ENCODE measurements at places on chromosomes 1 and 21.

DNA sequence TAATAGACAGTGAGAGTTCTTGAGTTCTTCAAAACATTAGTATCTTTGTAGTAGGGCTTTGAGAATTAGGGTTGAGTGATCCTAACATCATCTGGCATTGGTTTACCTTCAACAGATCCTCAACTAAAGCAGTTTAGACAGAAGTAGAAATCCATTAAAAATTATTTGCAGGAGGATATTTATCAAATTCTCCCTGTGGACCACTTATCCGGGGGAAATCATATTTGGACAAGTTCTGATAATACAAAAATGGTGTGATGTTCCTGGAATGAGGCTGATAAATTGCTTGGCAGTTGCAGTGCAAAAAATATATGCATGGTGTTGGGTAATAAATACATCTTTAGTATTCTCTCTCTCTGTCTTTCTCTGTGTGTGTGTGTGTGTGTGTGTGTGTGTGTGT is 115.1 kb upstream of the CHODL start:
- no peak for DNase-seq

DNA sequence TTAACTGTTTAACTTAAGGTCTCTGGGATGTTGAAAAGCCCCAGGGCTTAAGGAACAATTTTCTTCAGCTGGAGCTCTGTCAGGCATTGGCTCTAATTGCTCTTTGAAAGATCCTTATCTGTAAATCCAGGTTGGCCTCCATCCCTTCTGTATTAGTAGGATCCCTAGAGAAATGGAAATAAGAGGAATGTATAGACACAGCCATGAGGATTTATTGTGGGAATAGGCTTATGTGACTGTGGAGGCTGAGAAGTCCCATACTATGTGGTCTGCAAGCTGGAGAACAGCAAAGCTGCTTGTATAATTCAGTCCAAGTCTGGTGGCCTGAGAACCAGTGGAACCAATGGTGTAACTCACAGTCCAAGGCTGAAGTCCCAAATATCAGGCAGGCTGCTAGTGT is 47.6 kb upstream of the VAV3 start:
- no peak for DNase-seq

GRCh38 chr1:229693129-229693900 is 67.3 kb downstream of the URB2 start:
- DNase-seq = no peak

DNA sequence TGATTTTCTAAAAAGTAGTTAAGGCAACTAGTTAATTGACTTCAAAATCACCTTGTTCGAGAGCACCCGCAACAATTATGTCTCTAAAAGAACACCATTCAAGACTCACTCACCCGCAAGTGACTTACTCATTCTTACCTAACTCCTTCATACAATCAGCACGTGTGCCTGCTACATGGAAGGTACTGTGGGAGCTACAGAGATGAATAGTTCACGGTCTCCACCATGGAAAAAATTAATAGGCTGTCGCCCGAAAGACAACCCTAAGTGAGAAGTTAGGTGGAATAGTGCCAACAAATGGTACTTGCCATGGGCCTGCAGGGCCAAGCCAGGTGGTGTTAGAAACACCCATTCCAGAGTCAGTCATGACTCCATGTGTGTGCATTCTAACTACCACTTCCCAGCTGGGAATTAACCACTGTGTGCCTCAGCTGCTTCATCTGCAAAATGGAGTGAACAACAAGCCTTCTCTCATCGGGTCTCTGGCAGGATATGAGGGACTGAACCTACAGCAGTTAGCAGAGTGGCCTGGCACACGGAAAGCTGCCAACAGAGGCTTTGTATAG is 7.1 kb downstream of the SSBP3 start:
- DNase-seq = no peak

DNA sequence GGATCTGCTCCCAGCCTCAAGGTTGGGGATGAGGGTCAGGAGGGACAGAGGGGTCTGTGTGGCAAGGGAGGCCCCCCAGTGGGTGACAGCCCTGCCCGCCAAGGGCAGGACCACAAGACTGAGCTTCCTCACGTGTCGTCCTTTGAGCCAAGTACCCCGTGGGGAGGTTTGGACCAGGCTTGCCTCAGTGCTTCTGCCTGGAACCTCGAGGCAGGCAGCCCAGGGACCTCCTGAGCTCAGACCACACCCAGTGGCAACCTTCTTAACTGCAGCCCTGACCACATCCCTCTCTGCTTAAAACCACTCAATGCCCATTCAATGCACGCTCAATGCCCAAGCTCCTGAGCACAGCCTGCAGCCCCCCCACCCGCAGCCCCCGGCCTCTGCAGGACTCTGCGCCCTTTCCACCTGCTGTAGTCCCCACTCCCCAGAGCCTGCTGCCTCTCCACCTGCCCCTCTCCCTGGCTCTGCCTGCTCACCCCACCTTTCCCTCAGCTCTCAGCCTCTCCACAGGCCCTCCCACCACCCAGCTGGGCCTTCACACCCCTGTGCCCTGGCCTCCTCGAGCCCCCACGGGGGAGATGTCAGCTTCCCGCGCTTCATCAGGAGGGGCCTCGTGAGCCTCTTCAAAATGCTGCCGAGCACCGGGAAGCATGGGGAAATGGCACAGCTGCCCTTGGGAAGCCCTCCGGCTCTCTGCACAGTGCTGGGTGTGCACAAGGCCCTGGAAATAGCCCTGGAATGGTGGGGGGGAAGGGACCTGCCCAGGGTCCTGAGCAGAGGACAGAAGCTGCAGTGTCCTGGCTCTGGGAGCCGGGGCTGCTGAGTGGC is 129.3 kb upstream of the VAMP3 start:
- no peak for DNase-seq

DNA sequence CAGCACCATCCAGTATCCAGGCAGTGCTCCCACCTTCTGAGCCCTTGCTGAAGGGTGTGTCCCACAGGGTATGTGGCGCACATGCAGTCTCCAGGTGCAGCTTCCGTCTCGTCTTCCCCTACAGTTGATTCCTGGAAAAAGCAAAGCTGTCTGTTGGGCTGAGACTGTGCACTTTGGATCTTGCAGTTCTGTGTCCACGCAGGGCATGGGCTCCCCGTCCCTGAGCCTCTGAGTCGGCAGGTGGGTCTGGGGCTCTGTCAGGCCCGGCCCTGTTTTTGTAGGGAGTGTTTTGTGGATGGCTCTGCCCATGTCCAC is 32.8 kb downstream of the SNAP47 start:
- no peak for DNase-seq

DNA sequence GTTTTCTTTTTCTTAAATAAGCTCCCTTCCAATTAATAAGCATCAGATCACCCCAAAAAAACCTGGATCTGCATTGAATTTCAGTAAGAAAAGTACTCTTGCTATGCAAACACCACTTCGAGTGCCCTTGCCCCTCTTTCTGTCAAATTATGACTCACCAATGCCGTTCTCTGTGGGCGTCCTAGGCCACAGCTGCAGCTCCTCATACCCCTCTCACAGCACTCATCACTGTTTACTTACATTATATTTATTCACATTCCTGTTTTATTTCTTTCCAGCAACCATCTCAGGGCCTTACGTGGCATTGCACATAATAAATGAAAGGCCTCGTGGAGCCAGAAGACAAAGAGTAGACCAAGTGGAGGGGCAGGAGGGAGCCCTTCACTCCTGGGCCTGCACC is 99.1 kb upstream of the CTTNBP2NL start:
- DNase-seq = no peak

- DNase-seq = no peak
These were observed 72.7 kb downstream of the UBE4B start for GRCh38 chr1:10105484-10105883.

DNA sequence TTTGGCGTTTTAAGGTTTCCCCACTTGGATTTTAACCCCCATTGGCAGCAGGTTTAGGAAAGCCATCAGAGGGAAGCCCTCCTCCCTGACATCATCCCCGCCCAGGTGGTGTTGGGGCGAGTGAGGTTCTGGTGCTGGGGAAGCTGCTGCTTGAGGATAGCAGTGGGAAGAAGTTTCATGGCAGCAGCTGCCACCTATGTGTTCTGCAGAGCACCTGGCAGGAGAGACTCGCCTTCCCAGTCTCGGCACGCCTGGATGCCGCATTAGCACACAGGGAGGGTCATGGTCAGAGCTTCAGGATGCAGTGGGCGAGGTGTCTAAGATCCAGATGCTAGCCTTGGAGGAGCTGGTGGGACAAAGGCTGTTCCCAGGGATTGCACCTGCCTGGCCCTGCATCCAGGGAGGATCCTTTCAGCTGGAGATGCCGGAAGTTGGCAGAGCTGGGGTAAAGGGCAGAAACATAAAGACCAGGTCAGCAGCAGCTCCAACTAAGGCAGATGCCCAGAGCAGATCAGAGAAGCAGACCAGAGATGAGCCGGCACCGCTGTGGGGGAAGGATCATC is 33.9 kb downstream of the ABCG1 start:
- DNase-seq = no peak

- DNase-seq = no peak
These were observed 21.9 kb downstream of the TLCD4 start for GRCh38 chr1:95139039-95139438.

DNA sequence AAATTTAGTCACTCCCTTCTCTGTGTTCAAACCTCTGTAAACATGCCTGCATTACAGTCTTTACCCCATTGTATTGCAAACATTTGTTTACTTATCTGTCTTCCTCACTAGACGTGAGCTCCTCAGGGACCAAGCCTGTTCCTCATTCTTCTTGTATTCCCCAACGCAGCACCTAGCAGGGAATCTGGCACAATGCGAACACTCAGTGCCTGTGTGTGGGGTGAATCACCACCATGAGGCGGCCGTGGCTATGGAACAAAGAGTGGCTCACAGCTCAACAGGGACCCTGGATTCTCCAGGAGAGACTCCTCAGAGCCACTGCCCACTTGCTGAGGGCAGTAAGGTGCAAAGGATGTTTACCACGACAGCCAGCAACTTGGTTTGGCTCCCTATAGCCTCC is 95.9 kb downstream of the DDX20 start:
- DNase-seq = no peak

DNA sequence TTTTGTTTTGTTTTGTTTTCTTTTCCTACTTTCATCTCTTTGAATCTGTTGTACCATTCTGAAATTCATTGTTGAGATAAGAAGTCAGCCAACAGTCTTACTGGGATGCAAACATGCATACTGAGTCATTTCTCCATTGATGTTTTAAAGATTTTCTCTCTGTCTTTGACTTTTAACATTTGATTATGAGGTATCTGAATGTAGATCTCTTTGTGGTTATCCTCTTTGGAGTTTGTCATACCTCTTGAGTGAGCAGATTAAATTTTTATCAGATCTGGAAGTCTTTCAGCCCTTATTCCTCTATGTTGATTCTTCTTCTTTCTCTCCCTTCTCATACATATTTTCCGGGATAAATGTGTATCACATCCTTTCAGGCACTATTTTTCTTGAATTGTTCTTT is 406.9 kb upstream of the NCAM2 start:
- DNase-seq = no peak

DNA sequence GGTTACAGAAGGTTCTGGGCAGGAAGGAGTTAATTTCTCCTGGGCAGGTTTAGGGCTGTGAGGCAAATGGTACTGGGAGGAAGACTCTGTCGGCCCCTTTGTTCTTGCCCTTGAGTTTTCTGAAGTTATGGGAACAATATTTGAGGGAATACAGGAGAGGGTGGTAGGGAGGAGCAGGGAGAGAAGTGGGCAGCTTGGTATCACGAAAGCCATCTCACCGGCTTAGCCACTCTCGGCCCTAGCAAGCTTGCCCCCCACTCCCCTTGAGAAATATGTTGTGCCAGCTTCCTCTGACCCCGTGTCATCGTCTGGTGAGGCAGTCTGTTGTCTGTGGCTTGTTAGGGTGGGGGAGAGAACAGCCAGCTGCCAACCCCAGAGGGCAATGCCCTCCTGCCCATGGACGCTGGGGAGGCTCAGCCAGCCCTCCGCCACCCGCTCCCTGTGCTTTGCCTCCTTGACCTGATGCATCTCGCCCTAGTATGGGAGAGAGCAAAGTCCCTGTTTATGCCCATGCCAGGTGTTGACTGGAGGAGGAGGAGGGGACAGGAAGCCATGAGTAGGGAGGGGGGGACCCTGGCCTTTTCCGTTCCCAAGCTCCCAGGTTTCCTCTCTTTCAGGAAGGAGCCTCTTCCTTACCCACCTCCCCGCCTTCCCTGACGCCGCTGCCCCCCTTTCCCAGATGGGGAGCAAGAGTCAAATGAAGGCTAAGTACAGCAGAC is 1.2 kb downstream of the EFNA1 start:
- no peak for DNase-seq

DNA sequence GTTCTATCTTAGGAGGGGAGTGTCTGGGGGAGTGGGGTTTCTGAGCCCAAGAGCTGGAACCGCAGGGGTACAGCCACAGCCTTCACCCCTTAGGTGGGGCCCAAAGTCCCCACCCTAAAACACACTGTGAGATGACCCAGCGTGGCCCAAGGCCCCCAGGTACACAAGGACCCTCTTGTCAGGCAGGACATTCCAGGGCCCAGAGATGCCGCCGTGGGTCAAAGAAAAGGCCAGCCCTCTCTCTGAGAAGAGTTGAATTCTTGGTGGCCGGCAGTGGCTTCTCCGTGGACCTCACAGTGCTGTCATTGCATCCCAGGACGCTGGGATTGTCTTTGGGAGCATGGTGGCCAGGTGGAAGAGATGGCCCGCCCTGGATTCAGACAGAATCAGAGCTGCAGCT is 176.3 kb upstream of the C1orf174 start:
- DNase-seq = peak; percentile 66

GRCh38 chr1:201447903-201448871 is 20.8 kb downstream of the PHLDA3 start:
- peak; percentile 81 for DNase-seq

GRCh38 chr21:42063571-42064521 is 7.3 kb upstream of the UMODL1 start:
- no peak for DNase-seq

GRCh38 chr1:11645670-11646265 is 8.5 kb downstream of the FBXO2 start:
- no peak for DNase-seq
